ENCODE measurements at places on chromosomes 2 and 18.
A peak's percentile ranks its signal among the peaks of the same experiment; 100 is the strongest.

DNA sequence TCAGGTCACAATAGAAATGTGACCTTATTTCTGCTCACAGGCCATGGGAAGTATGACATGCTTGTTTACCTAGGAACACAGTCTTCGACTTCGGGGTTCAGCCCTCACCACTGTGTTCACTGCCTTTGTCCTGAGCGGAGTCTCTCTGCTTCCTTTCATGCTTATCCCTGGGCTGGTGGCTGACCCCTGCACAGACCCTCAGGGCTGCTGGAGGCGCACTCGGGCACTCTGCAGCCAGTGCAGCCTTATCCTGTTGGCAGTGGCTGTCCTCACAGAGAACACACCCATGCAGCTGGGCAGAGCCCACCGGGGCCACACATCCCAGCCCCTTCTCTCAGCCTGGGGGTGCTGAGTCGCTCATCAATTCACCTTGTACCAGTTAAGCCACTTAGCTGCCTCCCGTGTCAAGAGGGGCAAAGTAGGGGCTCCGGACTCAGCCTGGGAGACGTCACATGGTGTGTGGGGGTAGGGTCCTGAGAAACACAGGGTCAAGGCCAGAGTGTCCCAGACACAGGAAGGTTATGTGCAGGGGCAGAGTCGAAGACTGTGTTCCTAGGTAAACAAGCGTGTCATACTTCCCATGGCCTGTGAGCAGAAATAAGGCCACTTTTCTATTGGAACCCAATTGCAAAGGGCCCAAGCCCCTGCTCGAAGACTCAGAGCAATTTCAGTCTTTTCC lies 107.5 kb downstream of the FAM210A start:
- no peak for DNase-seq

DNA sequence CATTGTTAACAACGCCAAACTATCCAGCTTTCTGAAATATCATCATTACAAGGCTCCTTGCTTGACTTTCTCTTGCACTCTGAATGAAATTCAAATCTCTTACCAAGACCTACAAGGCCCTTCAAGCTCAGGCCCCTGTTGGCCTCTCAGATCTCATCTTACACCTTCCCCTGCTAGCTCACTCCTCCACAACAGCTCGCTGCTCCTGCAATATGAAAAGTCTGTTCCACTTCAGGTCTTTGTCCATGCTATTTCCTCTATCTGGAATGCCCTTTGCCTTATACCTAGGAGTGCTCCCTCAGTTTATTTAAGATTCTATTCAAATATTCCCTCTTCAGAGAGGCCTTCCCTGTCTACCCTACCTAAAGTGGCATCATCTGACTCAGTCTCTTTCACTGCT lies 91.7 kb downstream of the SESTD1 start:
- DNase-seq = no peak

- DNase-seq = peak; percentile 82
Measured at GRCh38 chr2:73290049-73290839, 3.1 kb downstream of the EGR4 start.

GRCh38 chr2:201779901-201780673 lies 646 bp downstream of the ALS2 start:
- peak; percentile 41 for DNase-seq

GRCh38 chr18:28905509-28905908 lies 728.6 kb upstream of the CDH2 start:
- no peak for DNase-seq

DNA sequence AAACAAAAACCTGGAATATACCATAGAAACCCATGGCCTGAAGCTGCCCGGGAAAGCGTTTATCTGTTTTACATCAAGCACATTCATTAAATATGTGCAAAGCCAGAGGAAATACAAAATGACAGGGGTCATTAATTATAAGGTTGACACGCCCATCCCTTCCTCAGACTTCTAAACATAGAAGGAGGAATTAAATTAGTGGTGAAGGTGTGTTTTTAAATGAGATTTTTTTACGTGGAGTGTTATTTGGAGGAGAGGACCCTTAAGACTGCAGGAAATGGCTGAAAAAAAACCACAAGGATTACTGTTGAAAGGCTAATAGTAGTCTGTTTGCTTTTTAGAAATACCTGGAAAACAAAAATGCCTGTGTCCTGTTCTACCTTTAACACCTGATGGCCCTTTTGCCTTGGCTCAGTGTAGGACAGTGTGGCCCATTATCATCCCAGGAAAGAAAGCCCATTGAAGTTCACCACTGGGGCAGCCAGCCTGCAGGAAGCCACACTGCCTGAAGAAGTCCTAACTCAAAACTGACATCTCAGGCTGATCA lies 123.2 kb downstream of the EPHA4 start:
- no peak for DNase-seq

GRCh38 chr2:27021253-27022049 lies 11.3 kb upstream of the TMEM214 start:
- DNase-seq = no peak

GRCh38 chr2:144776766-144777165 lies 256.8 kb upstream of the ZEB2 start:
- no peak for DNase-seq

DNA sequence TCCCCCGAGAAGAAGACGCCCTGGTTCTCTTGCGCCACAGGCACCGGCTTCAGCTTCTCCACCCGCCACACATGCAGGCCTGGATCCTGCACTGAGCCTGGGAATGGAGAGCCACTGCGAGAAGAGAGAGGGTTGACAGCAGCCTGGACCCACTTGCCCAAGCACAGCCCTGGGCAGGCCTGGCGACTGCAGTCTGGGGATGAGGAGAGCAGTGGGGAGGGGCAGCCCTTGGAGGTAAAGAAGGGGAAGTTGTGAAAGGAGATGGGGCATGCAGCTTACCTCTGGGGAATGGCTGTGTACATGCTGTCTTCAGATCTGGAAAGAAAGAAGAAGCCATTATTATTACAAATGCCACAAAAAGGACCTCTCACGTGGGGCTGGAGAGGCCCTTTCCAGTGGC lies 8.3 kb downstream of the CAPG start:
- no peak for DNase-seq

DNA sequence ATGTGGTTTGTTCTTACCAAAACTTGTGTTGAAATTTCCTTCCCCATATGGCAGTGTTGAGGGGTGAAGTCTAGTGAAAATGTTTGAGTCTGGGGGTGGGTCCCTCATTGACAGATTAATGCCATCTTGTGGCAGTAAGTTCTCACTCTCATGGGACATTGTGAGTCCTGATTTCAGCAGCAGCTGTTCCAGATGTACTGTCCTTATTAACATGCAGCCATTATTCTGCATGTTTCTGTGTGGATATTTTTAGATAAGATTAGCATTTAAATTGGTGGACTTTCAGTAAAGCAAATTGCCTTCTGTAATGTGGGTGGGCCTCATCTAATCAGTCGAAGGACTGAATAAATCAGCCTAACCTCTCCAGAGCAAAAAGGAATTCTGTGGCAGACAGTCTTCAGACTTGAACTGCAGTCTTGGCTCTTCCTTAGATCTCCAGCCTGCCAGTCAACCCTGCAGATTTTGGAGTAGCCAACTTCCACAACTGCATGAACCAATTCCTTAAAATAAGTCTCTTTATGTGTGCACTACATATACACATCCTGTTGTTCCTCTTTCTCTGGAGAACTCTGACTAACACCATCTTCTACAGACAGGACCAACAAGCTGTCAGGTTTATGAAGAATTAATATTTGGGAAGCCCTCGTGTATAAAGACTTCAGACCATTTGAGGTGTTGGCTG lies 138.7 kb upstream of the ZNF516 start:
- no peak for DNase-seq

GRCh38 chr2:168320267-168320666 lies 72.9 kb upstream of the STK39 start:
- no peak for DNase-seq

GRCh38 chr18:79988071-79988450 lies 302 bp downstream of the TXNL4A start:
- DNase-seq = peak; percentile 73

- no peak for DNase-seq
Measured at GRCh38 chr2:111712361-111712760, 171.6 kb downstream of the ANAPC1 start.

- DNase-seq = no peak
Measured at GRCh38 chr2:84959095-84959565, 11.8 kb upstream of the KCMF1 start.

GRCh38 chr2:234564699-234565098 lies 67.8 kb upstream of the ARL4C start:
- no peak for DNase-seq

DNA sequence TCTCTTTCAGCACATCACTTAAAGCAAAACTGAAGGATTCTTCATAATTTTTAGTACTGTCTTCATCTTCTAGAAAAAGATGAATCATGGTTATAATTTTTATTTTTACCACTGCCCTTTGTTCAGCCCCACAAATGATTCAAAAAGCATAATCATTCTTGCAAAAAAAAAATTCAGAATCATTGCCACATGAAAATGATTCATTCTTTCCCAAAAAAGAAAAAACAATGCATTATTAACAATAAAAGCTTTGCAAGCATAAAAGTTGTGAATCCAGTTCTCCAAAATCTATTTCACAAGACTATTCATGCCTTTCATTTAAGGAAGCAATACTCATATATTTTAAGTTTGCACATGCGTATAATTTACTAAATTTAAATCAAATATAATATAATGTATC lies 204.8 kb downstream of the RBM43 start:
- no peak for DNase-seq

GRCh38 chr18:31230495-31230894 lies 67.8 kb upstream of the DSC1 start:
- DNase-seq = no peak

GRCh38 chr2:96324721-96325040 lies 436 bp upstream of the ITPRIPL1 start:
- no peak for DNase-seq

DNA sequence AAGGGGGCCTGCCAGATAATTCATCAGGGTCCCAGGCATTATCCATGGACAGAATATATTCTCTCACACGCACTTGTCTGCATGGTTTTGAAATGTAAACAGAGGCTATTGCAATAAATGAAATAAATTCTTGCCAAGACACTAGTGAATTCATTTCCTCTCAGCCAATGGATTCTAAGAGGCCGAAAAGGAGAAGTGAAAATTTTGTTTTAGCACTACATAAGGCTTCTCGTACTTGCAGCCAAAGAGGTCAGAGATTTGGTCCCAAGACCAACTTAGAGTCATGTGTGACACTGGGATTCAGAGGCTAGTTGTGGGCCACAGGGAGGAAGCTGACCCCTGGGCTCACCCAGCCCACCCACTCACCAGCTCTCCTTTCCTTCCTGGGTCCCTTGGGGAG lies 184.1 kb upstream of the GLI2 start:
- DNase-seq = no peak

DNA sequence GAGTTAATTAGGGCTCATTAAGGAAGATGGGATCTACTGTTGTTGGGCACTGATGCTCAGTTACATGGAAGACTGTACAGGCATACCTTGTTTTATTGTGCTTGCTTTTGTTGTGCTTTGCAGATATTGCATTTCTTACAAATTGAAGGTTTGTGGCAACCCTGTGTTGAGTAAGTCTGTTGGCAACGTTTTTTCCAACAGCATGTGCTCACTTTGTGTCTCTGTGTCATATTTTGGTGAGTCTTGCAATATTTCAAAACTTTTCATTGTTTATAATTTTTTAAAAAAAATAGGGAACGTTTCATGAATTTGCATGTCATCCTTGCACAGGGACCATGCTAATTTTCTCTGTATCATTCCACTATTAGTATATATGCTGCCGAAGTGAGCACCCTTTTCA lies 15.6 kb downstream of the PHLPP1 start:
- DNase-seq = no peak

GRCh38 chr2:167271932-167272331 lies 383.7 kb downstream of the XIRP2 start:
- DNase-seq = no peak

DNA sequence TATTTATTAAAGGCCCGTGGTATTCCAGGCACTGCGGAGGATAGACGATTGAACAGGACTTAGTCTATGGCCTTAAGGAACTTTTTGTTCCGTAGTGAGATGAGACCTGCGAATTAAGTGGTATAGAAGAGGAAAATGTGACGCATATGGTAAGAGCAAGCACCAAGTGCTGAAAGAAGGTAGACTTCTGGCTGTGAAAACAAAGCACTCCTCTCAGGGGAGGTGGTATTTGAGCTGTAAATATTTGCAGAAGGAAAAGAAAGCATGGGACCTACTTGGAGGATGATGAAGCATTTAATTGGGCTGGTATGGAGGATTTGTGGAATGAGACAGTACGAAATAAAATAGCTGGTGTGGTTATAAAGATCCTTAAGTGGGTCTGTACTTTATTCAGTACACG lies 62.5 kb downstream of the GPR39 start:
- DNase-seq = no peak

DNA sequence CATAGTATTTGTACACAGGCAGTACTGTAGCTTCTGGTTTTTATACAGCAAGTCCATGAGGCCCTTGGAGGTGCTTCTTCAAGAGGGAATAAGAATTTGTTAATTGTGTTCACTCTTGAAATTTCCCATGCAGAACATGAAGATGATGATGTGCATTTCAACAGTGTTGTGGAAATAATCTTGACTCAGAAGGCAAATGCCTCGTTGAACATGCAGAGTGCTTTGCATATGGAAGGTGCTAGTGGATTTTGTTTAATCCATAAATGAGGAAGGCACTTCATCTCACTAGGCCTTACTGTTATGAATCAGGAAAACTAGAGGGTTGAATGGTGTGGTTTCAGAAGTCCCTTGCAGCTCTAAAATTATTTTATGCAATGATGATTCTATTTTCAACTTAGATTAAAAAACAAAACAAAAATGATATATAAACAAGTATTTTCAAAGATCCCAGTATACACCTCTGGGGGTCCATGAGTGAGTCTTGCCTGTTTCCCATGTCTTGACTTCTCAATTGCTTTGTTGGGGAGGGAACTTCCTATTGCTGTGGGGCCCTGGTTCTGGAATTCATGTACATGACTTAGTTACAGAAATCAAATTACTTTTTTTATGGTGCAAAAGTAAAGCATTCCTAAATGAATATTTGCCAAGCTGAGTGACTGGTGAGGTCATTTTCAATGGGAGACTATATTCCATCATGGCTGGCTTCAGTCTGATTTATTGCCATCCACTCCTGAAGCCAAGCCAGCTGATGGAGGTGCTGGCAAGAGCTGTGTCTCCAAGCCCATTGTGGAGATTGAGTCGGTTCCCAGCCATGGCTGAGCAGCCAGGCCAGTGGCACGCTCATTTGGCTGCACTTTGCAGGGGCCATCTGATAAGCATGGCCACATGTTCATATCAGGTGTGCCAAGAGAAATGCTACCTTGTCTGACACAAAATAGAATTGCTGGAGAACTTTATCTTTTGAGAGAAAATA lies 56.5 kb downstream of the MGAT5 start:
- DNase-seq = no peak

DNA sequence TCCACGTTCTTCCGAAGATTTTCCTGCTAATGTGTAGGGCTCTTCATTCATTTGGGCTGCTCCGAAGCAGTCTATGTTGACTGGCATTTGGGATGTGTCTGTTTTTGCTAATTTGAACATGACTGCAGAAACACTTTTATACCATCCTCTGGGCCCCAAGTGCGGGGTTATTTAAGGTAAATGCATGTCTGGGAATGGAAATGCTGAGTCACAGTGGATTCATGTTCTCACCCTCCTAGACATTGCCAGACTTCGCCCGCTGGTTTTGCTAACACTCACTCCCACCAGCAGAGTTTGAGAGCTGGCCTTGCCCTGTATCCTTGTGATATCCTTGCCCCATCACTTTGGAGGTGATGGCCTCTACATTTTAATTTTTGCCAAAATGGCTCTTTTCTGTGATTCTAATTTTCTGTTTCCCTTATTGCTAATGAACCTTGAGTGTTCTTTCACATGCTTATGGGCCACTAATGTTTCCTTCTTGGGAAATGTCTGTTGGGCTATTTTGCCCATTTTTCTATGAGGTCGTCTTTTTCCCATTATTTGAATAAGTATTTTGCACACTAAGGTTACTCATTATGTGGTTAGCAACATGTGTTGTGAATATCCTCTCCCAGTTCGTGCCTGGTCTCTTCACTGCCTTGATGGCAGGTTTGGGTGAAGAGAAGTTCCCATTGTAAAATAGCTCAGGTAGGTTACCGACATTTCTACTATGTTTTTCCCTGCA lies 204.1 kb downstream of the GLI2 start:
- DNase-seq = no peak

All from WERI-Rb-1 (cell line).